ENCODE measurements at places on chromosomes 1 and 21. TPM values are rescaled to one million over a fixed set of nuclear protein-coding genes. Genes with fewer than 3 reads are reported as not detected.

The ATP6V1G3 gene
- not detected for total RNA-seq

The FCRL6 gene
- 1.7 TPM for total RNA-seq

The GPR157 gene
- total RNA-seq, result 7.1 TPM

The PLA2G4A gene
- 11.8 TPM for total RNA-seq

The KRTAP10-10 gene
- not detected for total RNA-seq

The ALX3 gene
- total RNA-seq, result not detected

The MYOM3 gene
- total RNA-seq, result 0.78 TPM

The CASZ1 gene
- 20.6 TPM for total RNA-seq

The KMO gene
- total RNA-seq, result 2.1 TPM

The CD1D gene
- total RNA-seq, result 3.3 TPM

The OR2L2 gene
- total RNA-seq, result 0.13 TPM

The COL11A1 gene
- 8.4 TPM for total RNA-seq

- no peak for DNase-seq
These were observed 67.0 kb downstream of the XCL2 start for GRCh38 chr1:168476588-168477385.

DNA sequence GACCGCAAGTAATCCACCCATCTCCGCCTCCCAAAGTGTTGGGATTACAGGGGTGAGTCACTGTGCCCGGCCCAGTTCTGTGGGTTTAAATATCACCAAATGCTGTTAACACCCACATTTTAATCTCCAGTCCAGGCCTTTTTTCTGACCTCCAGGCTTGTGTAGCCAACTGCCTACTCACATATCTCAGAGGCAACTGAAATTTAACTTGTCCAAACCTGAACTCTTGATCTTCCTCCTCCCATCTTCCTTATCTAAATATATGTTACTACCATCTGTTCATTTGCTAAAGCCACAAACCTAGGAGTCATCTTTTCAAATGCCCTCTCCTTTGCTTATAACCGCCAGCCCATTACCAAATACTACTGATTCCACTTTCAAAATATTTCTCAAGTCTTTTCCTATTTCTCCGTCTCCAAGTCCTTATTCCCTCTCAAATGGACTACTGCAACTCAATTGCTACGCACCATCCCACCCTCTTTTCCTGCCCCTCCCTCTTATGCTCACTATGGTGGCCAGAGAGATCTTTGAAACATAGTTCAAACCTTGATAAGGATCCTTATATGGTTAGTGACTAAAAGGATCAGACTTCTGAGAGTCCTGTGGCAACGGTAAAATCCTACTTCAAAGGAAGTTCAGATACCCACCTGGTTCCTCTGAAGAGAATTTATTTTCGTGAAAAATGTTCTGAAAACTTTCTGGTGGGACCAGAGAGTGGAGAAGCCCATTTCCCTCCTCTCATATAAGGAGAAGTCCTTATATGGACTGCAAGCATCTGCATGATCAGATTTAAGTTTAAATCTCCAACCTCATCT, 78.5 kb upstream of the CDC42BPA start:
- no peak for DNase-seq

DNA sequence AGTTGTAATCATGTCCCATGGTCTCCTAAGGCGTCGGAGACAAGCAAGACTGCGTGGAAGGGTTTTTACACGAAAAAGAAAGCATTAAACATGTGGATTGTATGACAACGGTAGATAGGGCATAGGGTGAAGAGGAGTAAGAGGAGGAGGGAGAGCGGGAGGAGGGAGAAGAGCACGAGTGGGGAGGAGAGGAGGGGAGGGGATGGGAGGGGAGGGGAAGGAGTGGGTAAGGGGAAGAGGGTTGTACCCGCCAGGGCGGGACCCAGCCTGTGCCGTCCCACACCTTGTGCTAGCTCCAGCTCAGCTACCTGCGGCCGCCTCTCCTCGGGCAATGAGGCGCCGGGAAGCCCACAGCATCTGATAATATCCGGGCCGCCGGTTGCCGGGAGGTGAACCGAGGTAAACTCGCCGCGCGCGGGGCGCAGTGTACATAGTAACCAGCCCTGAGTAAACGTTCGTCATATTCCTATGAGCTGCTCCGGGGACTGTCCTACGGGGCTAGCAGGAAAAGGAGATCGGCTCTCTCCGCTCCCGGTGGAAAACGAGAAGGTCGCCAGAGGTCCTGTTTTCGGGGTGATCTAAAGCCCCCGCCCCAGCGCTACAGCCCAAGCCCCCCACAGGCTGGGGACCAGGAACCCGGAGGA, 449 bp upstream of the RCAN3 start:
- peak; percentile 85 for DNase-seq

GRCh38 chr1:107404756-107405155, 263.9 kb downstream of the NTNG1 start:
- DNase-seq, result no peak

- no peak for DNase-seq
These were observed 80.3 kb downstream of the RUNX3 start for GRCh38 chr1:24849672-24850295.

- DNase-seq, result peak; percentile 75
These were observed at the start of gene NTNG1 for GRCh38 chr1:107140703-107141490. TSS of gene NTNG1 (plus strand) at chr1:107141039.

- DNase-seq, result no peak
These were observed 32.6 kb upstream of the FMO2 start for GRCh38 chr1:171152549-171152948.

DNA sequence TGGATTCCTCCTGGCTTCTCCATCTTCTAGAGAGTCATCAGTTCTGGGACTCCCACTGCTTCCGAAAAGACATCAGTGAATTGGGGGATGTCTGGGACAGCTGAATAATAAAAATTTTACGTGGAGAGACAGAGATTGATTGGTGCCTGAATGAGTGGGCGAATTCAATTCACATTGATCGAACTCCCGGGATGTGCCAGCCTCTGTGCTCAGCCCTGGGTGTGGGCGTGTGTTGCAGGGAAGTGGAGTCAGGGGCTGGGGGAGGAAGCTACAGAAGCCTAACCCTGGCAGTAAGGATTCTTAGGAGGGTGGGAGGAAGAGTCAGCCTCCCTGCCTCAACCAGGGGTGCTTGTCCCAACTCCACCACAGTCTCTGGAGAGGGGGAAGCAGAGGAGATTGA, 18.0 kb upstream of the STUM start:
- DNase-seq, result no peak

- no peak for DNase-seq
These were observed 488.0 kb downstream of the LMO4 start for GRCh38 chr1:87816646-87817045.

DNA sequence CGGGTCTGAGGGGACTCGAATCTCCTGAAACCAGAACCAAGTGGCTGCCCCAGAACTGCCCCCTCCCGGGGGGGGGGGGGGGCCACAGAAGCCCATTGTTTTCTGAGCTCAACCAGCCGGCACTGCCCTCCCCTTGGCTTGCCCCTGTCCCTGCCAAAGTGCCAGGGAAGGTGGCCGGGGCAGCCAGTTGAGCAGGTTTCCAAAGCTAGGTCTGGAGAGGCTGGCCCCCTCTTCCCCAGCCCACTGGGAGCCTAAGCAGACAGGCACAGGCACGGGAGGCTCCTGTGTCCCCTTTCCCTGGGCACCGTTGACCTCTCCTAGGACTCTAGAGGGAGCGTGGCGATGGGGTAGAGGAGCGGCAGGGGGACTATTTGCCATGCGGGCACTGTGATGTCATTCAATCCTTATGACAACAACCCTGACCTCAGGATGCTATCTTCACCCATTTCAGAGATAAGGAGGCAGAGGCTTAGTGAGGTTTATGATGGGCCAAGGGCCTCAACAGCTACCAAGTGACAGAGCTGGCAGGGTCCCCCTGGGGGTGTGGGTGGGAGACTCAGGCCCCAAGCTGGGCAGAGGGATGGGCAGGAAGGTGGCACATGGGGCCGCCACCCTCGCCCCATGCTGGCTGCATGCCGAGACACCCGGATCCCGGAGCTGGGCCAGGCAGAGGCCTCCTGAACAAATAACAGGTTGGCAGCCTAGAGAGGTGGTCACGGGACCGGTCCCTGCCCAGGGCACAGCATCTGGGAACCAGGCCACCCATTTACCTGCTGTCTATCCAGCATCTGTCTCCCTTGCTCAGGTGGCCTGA, 35.0 kb downstream of the RAP1GAP start:
- DNase-seq, result no peak

DNA sequence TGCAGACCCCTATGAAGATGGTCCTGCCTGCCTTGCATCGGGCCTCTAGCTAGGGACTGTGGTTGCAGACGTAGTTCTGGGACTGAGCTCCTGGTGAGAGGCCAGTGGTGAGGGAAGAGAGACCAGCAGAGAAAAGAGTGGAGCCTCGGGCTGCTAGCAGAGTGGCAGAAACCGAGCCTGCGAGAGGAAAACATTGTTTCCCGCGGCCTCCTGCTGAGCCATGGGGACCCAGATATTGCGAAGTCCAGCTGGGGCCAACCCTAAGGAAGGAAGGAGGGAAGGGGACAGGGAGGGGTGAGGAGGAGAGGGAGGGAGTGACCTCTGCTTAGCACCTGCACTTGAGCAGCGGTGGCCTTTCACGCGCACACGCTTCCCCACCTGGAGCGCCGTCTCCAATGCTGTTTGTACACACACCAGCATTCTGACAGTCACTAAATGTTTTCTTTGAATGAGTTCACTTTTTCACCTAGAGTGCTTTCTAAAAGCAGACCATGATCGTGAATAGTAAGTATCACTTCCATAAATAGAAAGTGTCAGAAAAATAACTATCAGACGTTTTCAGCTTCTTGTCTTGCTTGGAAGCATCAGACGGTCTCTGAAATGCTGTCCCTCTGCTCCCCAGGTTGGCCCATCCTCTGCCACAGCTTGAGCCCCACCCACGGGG, 2.5 kb upstream of the FNDC10 start:
- DNase-seq, result no peak

GRCh38 chr1:55572878-55573734, 357.9 kb upstream of the USP24 start:
- no peak for DNase-seq

- no peak for DNase-seq
These were observed 77.6 kb upstream of the DNAH14 start for GRCh38 chr1:224851848-224852261.

- no peak for DNase-seq
These were observed 11.5 kb upstream of the S100A2 start for GRCh38 chr1:153577138-153577537.

GRCh38 chr1:221201773-221202172, 322.5 kb downstream of the HLX start:
- no peak for DNase-seq

DNA sequence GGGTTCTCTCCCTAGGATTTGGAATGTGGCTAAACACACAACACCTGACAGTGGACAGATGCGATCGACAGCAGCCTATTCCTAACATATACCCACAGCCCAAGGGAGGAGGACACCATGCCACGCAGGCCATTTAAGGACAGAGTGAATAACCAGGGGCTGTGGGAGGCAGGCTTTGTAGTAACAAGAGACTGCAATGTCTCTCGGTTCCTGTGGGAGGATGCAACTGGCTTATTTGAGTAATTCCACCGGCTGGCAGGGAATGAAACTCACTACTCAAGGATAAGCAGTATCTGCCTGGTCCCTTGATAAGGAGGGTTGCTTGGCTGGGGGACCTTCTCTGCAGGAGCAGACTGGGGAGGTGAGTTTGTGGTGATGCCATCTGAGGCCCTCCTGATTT, 109.6 kb downstream of the PCP4 start:
- no peak for DNase-seq

DNA sequence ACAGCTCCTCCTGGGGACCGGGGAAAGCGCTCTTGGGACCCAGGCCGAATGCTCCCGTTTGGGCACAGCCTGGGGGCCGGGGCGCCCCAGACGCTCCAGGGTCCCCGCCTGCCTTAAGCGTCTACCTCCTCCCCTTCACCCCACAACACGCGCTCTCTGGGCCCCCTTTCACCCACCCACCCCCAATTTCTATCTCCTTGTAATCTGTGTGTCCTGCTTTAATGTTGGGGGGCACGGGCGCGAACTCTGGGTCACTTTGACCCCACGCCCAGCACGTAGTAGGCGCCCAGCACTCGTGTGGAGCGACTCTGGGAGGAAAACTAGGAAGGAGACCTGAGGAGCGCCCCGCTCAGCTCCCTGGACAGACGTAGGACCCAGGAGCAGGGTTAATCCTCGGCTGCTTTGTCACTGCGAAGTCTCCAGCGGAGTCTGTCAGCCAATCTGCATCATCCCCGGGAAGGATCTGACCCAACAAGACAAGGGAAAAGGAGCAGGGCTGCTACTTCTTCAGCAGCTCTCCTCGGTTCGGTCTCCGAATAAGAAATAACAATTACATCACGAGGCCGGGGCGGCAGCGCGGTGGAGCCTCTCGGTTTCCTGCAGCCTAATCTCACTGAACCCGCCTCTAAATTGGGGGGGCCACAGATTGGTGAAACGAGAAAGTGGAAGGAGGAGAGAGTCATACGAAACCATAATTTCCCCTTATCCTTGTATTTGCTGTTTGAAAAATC, 757 bp upstream of the NRIP1 start:
- DNase-seq, result peak; percentile 90

GRCh38 chr1:43619996-43620920, 29.7 kb upstream of the KDM4A start:
- peak; percentile 24 for DNase-seq

DNA sequence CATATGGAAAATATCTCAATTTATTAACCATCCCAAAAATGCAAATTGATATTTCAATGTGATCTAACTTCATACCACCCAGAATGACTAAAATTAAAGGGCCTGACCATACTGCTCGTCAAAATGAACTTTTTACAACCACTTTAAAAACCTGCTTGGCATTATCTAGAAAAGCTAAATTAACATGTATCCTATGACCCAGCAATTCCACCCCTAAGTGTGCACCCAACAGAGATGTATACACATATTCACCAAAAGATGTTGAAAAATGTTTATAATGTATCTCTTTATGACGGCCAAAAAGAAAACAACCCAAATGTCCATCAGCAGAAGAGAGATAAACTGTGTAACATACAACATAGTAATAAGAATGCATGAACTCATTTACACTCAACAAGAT, 1.6 kb upstream of the BCAR3 start:
- no peak for DNase-seq

- DNase-seq, result no peak
These were observed 45.3 kb upstream of the SLC5A9 start for GRCh38 chr1:48177257-48177656.

GRCh38 chr1:15299806-15300205, 52.8 kb downstream of the FHAD1 start:
- DNase-seq, result no peak

GRCh38 chr1:177645491-177646190, 324.2 kb downstream of the SEC16B start:
- DNase-seq, result no peak

GRCh38 chr1:29569971-29570634, 333.8 kb downstream of the PTPRU start:
- no peak for DNase-seq

GRCh38 chr21:19326531-19327319, 923.1 kb upstream of the TMPRSS15 start:
- DNase-seq, result no peak

GRCh38 chr1:171081763-171082201, 8.9 kb upstream of the FMO3 start:
- no peak for DNase-seq
